ENCODE measurements at places on chromosomes 12 and 14.

DNA sequence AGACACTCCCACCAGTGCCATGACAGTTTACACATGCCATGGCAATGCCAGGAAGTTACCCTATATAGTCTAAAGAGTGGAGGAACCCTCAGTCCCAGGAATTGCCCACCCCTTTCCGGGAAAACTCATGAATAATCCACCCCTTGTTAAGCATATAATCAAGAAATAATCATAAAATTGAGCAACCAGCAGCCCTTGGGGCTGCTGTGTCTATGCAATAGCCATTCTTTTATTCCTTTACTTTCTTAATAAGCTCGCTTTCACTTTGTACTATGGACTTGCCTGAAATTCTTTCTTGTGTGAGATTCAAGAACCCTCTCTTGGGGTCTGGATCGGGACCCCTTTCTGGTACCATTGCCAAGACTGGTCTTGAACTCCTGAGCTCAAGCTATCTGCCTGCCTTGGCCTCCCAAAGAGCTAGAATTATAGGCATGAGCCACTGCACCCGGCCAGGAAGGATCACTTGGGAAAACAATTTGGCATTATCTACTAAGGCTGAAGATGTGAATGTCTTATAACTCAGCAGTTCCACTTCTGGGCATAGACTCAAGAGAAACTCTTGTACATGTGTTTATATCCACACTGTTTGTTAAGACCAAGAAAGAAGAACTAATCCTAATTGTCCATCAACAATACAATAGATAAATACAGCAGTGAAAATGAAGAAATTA lies 35.9 kb upstream of the CEP83 start:
- no peaks in the 10 kb centered on the region for H3K4me1 ChIP-seq
- H3K36me3 ChIP-seq = no peaks in the 10 kb centered on the region
- no peak for DNase-seq
- H3K4me3 ChIP-seq = no peak overlapping the region
- no peak overlapping the region for H3K27ac ChIP-seq

DNA sequence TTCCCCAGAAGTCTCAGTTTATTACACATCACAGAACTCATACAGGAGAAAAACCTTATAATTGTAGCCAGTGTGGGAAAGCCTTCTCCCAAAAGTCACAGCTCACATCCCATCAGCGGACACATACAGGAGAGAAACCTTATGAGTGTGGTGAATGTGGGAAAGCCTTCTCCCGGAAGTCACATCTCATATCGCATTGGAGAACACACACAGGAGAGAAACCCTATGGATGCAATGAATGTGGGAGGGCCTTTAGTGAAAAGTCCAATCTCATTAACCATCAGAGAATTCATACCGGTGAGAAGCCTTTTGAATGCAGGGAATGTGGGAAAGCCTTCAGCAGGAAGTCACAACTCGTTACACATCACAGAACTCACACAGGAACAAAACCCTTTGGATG lies 20.1 kb downstream of the ZNF84 start:
- no peak for DNase-seq
- no peak overlapping the region for H3K27ac ChIP-seq
- H3K4me3 ChIP-seq = peak overlapping the region; percentile 73

- H3K4me3 ChIP-seq = no peak overlapping the region
- no peak for DNase-seq
- no peaks in the 10 kb centered on the region for H3K36me3 ChIP-seq
- H3K27me3 ChIP-seq = peaks cover 2% of the 10 kb centered on the region
Observed at GRCh38 chr14:33363682-33364081, 425.0 kb downstream of the NPAS3 start.

GRCh38 chr14:68718023-68718990 lies 74.6 kb downstream of the ZFP36L1 start:
- no peak for DNase-seq
- no peaks in the 10 kb centered on the region for H3K27me3 ChIP-seq

DNA sequence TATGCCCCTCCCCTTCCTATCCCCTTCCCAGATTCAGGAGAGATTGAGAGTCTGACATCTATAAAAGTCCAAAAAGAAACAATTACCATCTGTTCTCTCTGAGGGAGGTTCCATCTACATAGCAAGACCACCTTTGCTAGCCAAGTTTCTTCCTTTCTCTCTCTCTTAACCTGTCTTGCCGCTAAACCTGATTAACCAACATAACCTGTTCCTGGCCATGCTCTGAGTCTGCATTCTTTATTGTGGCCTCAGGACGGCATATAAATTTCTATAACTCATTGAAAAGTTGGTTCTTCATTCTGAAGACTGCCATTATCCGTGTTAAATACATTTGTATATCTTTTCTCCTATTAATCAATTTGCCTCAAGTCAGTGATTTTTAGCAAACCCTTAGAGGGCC lies 594.0 kb downstream of the KCNH5 start:
- no peak overlapping the region for H3K4me3 ChIP-seq
- no peaks in the 10 kb centered on the region for H3K36me3 ChIP-seq
- no peak for DNase-seq
- H3K4me1 ChIP-seq = no peaks in the 10 kb centered on the region

DNA sequence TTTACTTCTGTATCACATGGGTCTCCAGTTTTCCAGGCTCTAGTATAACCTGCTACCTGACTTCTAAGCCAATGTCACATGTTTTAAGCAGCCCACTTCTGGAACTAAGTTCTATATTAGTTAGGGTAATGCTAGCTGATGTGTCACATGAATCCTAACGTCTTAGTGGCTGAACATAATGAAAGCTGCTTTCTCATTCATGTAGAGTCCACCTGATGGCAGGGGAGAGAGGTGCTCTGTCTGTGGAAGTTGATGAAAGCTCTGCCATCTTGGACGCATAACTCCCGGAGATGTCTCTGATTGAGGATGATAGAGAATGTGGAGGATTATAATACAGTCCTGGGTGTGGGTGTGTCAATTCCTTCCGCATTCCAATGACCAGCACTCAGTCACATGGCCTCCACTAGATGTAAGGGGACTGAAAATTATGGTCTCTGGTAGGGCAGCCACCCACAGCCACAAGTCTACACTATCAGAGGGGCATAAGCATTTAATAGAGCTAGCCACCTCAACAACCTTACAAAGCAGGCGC lies 234.4 kb upstream of the CRY1 start:
- DNase-seq = no peak
- no peak overlapping the region for H3K4me3 ChIP-seq
- H3K36me3 ChIP-seq = no peaks in the 10 kb centered on the region
- H3K4me1 ChIP-seq = no peaks in the 10 kb centered on the region

DNA sequence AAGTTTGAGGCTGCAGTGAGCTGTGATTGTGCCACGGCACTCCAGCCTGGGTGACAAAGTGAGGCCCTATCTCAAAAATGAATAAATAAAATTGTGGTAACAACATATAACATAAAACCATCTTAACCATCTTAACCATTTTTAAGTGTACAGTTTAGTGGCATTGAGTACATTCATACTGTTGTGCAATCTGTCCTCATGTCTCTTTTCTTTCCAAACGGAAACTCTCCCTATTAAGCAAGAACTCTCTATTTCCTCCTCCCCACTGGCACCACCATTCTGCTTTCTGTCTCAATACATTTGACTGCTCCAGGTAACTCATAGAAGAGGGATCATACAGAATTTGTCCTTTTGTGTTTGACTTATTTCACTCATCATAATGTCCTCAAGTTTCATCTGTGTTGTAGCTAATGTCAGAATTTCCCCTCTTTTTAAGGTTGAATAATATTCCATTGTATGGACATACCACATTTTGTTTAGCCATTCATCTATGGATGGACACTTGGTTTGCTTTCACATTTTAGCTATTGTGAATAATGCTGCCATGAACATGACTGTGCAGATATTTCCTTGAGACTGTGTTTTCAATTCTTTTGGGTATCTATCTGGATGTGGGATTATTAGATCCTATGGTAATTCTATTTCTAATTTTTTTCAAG lies 4.4 kb upstream of the MARK3 start:
- no peak overlapping the region for H3K27ac ChIP-seq
- H3K4me3 ChIP-seq = no peak overlapping the region
- H3K27me3 ChIP-seq = no peaks in the 10 kb centered on the region
- no peaks in the 10 kb centered on the region for H3K36me3 ChIP-seq
- peaks cover 8% of the 10 kb centered on the region for H3K4me1 ChIP-seq
- no peak for DNase-seq

GRCh38 chr14:87705439-87705896 lies 287.5 kb downstream of the GALC start:
- H3K4me1 ChIP-seq = no peaks in the 10 kb centered on the region
- H3K4me3 ChIP-seq = no peak overlapping the region
- no peaks in the 10 kb centered on the region for H3K36me3 ChIP-seq
- H3K27ac ChIP-seq = no peak overlapping the region
- no peaks in the 10 kb centered on the region for H3K27me3 ChIP-seq

- H3K4me1 ChIP-seq = peaks cover 8% of the 10 kb centered on the region
- no peaks in the 10 kb centered on the region for H3K36me3 ChIP-seq
- H3K27me3 ChIP-seq = no peaks in the 10 kb centered on the region
- H3K4me3 ChIP-seq = no peak overlapping the region
- DNase-seq = no peak
Observed at GRCh38 chr14:93068711-93069110, 47.0 kb downstream of the ITPK1 start.

All from liver (tissue), 10 donors.